HFF-Myc (cell line): ENCODE measurements at places on chromosomes 3 and 15.

DNA sequence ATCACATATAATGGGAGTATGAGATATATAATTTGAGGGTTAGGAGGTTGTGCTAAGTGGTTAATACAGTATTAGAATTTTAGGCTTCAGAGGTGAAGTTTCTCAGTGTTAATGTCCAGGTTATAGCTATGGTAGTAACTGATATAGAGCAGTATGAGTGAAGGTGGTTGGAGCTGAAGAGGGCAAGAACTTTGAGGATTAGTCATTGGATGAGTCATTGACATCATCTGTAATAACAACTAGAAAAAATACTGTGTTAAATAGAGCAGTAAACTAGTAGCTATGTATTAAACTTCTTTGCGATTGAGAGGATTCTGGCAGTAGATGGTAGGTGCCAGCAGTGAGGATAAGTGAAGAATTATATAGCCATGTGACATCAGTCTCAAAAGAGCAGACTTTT is 47.5 kb upstream of the EIF3J start:
- peak; percentile 56 for DNase-seq

DNA sequence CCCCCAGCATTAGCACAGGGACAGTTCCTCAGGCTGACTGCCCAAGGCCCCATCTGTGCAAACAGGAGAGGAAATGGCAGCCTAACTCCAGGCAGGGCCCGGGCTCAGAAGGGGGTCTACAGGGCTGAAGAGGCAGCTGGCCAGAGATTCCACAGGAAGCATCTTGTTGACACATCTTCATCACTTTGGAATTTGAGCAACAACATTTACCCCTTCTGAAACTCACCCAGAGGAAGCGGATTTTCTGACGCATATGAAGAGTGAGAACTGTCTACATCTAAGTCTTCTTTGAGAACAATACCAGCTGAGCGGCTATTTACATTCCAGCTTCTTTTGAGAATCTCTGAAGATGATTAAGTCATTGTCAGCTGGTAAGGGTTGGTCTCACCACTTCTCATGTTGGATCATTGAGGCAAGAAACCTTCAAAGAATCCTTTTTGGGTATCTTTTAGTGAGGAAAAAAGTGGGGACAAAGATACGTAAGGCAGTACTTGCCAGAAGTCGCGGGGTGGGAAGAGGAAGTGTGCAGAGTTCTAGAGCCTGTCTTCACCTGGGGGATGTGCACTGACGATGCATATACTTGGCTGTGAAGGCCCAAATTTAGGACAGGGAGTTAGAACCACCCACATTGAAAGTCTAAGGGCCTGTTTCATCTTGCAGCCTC is 25.4 kb upstream of the SRP14 start:
- DNase-seq = no peak

- DNase-seq = no peak
These were observed 247.7 kb downstream of the AGBL1 start for GRCh38 chr15:86327230-86327865.

- no peak for DNase-seq
These were observed 68.6 kb downstream of the EXOG start for GRCh38 chr3:38564631-38565338.

DNA sequence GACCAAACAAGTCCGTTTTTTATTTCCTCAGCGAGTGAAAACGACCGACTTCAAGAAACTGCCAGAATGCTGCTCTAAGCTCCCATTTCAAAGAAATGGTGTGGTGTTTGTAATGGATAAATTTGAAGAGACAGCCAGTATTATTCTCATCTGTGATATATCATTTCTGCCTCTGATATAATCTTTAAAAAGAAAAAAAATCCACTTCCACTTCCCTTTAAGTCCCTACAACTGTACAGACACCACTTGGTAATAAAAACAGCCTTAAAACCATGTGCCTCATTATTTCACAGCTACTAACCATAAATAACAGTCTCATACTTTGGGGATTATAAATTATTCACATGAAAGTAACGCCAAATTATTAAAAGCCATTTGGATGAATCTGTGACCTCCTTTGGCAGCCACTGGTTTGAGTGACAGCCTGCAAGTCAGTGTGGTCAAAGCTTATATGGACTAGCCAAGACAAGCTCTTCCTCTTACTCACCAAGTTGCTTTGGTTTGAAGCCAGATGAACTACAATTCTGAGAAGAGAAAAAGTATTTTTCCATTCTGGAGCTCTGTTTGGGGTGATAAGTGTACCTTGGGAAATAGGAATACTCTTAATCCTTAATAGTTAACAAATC is 168.0 kb downstream of the SHOX2 start:
- DNase-seq = no peak
